A549 treated with RU486 at 1 μM for 4 hours (cell line): ENCODE measurements at places on chromosomes 7 and 10. TPM values are rescaled to one million over a fixed set of nuclear protein-coding genes. Genes with fewer than 3 reads are reported as not detected.

The TMEM225B gene
- total RNA-seq, result 0.59 to 0.94 TPM (median 0.87 TPM) in 5 replicates

The PTN gene
- not detected in 5 replicates for total RNA-seq

The AOC1 gene
- not detected in 5 replicates for total RNA-seq

The SYPL1 gene
- total RNA-seq, result 68.4 to 100 TPM (median 94.6 TPM) in 5 replicates

The ADAM8 gene
- 1.3 to 4.3 TPM (median 3.7 TPM) in 5 replicates for total RNA-seq

The PNLIPRP3 gene
- total RNA-seq, result not detected in 5 replicates

The VDAC2 gene
- 283 to 327 TPM (median 289 TPM) in 5 replicates for total RNA-seq

The NKX2-3 gene
- total RNA-seq, result 0.07 to 0.09 TPM (median 0.08 TPM) in 4 of 5 replicates, not detected in the other

The CRHR2 gene
- 0.05 TPM in 1 of 5 replicates, not detected in the others for total RNA-seq

The MBL2 gene
- total RNA-seq, result not detected in 5 replicates

The CHST15 gene
- 7.1 to 8.3 TPM (median 7.7 TPM) in 5 replicates for total RNA-seq

The PPP1R3A gene
- not detected in 5 replicates for total RNA-seq

The SPDYE2 gene
- total RNA-seq, result not detected in 5 replicates
